ENCODE measurements at places on chromosomes 6 and 20.
A peak's percentile ranks its signal among the peaks of the same experiment; 100 is the strongest.

DNA sequence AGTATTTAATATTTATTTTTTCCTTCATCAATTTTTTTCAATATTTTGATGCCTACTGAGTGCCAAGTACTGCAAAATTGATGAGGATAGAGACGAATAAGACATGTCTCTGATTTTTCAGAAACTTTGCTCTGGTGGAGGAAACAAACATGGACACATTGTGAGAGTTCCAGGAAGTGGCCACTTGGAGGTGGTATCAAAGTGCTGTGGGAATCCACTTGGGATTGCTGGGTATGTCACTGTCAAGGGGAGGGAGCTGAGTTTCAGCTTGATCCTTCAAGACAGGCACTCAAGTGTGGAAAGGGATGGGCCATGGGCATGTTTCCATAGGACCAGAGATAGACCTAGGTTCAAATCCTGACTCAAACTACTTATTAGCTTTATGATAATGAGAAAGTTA lies 24.5 kb upstream of the ABCC10 start:
- DNase-seq, result no peak

- DNase-seq, result no peak
Observed at GRCh38 chr6:82143041-82143481, 104.5 kb downstream of the IBTK start.

DNA sequence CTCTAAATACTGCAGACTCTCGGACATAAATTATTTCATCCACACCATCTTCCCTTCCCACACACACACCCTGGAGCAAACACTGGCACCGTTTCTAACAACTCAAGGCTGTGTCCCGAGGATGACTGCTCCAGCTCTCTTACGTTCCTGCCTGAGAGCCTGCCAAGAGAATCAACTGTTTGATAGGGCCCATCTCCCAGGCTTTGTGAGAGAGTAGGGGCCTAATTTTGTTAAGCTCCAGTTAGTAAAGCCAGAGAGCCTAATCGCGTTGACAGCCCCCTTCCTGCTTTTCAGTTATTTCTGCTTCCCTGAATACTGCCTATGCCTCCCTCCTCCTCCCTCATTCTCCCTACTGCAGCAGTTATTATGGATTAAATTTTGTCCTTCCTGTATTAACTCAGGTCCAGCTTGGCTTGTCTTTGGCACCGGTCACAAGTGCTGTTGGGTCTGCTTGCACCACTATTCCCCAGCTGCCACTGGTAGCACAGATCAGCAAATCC lies 118.1 kb upstream of the TMEM181 start:
- no peak for DNase-seq

GRCh38 chr6:125808060-125808459 lies 17.3 kb downstream of the NCOA7 start:
- no peak for DNase-seq

DNA sequence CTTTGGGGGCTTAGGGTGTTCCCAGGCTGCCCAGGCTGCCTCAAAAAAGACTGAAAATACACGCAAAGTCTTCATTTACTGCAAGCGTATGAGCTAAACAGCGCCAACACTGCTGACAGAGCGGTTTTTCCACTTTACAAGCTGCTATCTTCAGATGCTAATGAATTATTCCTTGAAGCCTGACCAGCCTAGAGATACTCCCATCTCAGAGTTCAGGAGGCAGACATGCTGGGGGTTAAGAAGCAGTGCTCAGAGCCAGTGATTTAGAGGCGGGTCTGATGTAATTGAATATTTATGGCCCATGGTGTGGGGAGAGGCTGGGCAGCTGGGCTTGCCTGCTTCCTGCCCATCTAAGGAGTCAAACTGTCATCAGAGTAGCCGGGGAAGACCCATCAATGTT lies 241.4 kb downstream of the SLC24A3 start:
- DNase-seq, result no peak

DNA sequence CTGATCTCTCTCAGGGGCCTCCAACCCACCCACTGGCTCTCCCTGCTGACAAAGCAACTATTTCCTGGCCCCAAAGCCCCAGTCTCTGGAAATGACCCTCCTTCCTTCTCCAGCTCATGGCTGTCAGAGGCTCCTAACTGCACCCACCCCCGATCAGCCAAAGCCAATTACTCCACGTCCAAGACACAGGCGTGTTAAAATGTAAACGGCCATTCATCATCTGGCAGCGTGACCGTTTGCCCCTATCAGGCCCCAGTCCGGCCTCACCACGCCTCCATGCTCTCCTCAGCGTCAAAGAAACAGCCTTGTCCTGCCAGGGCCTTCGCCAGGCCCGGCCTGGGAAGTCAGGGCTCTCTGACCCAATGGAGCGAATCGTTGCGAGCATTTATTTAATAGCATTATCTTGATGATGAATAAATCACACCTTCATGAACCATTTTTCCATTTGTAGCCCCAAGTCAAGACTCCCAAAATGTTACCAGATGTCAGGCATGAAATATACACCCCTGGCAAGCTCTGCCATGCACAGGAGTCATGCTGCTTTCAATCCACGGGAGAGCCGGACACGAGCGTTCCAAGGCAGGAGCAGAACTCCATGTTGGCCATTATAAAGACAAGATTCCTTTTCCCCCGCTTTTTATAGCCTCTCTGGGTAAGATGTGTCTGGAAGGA lies 17.7 kb downstream of the RIPOR3 start:
- DNase-seq, result no peak

DNA sequence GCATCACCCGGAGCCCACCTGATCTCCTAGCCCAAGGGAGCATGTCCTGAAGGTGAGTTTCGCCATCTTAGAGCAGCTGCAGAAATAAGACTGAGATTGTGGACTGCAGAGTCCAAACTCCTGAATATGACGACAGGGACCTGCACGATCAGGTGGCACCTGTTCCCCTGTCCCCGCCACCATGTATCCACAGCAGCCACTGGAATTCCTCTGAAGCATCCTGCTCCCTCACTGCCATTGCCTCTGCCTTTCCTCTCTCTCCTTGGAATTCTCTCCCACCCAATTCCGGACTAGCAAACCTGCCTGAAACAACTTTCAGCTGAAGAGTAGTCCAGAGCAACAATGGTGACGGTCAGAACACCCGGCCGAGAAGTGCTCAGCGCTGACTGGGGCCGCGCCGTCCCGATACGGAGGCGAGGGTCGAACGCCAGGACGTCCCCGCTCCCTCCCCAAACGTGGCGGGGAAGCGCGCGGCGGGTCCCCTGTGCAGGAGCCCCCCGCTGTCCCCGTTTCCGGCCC lies 694 bp upstream of the FAM120B start:
- no peak for DNase-seq

- peak; percentile 42 for DNase-seq
Observed at GRCh38 chr6:27684264-27685211, 211.6 kb upstream of the ZNF184 start.

DNA sequence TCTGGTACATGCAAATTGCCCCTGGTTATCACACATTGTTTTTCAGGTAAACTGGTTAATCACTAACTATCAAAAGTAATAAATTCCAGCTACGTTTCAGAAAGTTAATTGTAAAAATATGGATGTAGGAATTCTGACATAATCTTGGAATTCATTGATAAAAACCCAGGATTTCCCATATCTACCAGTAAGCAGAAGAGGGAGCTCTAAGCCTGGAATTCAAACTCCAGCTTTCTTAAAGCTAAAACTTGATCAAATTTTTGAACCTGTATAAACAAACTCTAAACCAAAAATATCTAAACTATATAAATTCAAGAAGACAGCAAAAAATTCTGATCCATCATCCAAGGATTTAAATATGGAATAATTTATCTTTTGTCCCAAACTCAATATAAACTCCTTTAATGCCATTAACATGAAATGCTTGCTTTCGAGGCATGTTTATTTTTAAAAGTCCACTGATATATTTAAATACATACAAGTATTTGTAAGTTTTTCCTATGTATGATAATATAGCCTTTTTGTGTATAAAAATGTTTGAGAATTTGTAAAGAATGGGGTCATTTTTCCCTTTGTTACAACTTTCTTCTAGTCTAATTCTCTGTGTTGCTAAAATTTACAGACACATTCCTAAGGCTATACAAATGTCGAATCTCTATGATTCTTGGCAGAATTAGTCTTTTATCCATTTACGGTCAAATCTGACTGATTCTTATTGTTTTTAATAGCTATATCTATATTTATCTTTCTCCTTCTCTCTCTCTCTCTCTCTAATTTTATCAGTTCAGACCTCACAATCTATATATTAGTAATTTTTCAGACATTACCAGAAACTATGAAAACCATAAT lies 91.4 kb upstream of the RNF217 start:
- DNase-seq, result no peak

Data from pancreas (tissue), 10 donors.